ENCODE measurements at places on chromosomes 7 and 10.

- DNase-seq: no peak
Observed at GRCh38 chr10:80188713-80189112, 16.6 kb downstream of the ANXA11 start.

DNA sequence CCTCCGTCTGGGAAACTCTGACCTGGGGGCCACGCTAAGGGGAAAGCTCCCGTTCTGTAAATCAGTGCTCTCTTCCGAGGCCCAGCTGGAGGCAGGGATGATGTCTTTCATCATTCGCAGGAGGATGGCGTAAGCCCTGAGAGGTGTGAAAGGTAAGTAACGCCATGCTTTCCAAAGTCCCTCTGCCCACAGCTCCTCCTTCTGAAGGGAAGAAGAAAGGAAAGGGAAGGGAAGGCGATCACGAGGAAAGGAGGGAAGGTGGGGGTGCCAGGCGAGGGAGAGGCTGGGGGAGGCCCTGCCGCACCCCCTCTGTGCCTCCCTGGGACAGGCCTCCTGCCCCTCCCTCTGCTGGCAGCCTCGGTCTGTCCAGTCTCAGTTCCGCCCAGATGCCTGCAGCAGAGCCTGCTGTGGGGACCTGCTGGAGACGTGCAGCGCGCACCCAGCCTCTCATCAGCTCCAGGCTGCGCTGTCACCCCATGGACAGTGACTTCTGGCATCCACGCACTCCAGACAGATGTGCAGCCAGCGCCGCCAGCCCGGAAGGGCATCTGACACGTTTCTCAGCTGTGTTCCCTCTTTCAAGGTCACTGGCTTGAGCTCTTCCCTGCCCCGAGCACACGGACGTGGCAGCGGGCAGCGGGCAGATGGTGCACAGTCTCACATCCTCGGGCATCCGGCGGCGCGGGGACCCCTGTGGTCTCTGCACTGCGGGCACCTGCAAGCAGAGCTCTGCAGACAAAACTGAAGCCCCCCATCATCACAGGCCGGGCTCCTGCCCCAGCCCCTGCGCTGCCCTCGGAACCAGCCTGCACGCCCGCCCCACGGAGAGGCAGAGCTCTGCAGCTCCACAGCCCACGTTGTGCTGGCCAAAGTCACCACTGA lies 60.6 kb downstream of the INSIG1 start:
- no peak for DNase-seq

DNA sequence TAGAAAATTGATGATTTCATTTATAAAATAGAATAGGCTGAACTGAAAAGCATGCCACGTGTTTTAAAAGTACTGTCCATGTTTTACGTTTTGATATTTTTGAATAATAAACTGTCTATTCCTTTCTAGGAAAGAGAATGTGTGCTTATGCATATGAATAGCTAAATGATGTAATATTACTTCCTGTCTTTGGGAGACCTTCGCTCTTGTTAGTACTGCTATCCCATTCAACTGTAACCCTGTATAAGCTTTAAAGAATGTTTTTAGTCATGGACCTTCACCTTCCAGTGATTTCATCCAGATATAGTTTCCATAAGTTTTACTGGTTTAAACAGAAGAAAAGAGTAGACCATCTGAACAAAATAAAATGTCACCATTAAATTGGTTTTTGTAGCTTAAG lies 274.4 kb upstream of the SEMA3A start:
- DNase-seq: no peak

DNA sequence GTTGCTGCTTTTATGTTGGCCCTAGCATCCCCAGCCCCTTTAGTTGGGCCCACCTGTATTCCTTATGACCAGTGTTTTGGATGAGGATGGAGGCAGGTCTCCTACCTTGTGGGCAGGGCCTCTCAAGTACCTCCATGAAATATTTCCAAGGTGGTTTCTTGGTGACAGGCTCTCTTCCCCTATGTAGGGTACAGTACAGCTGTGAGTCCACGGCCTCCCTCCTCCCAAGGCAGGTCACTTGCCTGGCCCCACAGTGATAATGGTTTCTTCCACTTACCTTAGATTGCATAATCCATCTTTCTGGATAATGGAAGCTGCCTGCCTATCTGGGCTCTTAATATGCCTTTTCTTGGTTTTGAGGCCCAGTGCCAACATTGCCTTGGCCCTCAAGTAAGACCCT lies 110.4 kb downstream of the NT5C2 start:
- no peak for DNase-seq

DNA sequence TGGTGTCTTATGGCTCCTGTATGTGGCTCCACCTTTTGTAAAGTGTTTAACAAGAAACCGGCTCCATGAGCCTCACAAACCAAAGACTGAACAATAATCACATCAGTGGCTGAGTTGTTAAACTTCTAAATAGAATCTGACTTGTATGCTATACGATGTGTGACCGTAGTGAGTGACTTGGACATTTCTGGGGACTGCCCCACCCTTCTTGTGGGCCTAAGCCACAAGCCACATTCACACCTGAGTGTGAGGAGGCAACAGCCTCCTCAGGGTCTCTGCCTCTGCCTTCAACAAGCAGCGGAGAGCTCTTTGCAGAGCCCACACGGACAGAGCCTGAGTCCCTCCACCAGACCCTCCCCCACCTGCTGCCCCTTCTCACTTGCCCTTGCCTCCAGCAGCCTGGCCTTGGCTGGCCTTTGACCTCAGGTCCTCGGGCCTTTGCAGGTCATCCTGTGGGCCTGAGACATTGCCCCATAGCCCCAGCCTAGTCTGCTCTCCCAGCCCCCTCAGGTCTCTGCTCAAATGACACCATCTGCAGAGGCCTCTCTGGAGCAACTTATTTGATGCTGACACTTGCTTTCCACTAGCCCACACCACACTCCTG lies 156.8 kb upstream of the TNS3 start:
- no peak for DNase-seq

GRCh38 chr10:25768167-25768566 lies 165.9 kb upstream of the MYO3A start:
- DNase-seq: no peak

DNA sequence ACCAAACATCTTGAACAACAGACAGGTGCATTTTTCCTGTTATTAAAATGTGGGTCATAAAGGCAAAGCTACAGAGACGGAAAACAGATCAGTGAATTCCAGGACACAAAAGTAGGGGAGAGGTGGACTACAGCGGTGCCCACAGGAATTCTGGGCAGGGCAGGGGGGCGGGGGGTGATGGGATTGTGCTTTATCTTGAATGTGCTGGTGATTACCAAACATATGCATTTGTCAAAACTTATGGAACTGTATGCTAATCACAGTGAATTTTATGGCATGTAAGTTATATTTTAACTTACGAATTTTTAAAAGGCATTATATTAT lies 519.4 kb downstream of the CNTNAP2 start:
- no peak for DNase-seq

GRCh38 chr7:85567983-85568382 lies 381.1 kb upstream of the SEMA3D start:
- no peak for DNase-seq

GRCh38 chr7:92634924-92635519 lies 44.8 kb upstream of the FAM133B start:
- DNase-seq: no peak

GRCh38 chr7:33578166-33578565 lies 327.2 kb upstream of the BMPER start:
- no peak for DNase-seq

- no peak for DNase-seq
Observed at GRCh38 chr10:5391790-5392189, 12.8 kb downstream of the TUBAL3 start.
